ENCODE measurements at places on chromosomes 13 and 19.

DNA sequence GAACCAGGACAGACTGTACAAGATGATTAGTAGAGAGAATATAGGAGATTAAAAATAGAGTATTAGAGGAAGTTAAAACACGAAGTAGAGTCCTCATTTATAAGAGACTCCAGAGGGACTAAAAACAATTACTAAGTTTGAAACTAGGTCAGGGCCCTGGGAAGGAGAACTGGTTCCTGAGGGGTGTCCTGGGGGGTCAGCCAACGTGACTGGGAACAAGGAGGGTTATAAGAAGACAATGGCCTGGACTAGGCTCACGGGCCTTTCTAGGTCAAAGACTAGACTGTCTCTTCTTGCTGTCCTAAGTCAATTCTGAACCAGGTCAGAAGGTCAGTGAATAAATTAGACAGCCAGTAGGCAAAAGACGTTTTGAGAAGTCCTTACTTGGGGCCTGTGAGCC is 165.3 kb downstream of the IER2 start:
- DNase-seq, result no peak

DNA sequence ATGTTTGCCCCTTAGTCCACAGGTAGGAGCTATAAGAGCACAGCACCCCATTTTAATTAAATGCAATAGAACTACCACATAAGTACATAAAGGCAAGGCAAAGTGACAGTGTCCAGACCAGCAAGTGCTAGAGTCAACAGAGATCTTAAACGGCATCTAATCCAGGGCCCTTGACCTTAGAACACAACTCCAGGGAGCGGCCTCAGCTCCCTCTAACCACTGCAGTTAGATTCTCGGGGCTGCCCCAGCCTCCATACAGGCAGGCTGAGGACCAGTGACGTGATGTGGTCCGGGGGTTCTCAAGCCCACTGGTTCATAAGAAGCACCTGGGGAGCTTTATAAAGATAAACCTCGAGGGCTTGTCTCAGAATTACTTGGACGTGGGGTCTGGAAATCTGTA is 10.0 kb upstream of the ATP12A start:
- DNase-seq, result no peak

DNA sequence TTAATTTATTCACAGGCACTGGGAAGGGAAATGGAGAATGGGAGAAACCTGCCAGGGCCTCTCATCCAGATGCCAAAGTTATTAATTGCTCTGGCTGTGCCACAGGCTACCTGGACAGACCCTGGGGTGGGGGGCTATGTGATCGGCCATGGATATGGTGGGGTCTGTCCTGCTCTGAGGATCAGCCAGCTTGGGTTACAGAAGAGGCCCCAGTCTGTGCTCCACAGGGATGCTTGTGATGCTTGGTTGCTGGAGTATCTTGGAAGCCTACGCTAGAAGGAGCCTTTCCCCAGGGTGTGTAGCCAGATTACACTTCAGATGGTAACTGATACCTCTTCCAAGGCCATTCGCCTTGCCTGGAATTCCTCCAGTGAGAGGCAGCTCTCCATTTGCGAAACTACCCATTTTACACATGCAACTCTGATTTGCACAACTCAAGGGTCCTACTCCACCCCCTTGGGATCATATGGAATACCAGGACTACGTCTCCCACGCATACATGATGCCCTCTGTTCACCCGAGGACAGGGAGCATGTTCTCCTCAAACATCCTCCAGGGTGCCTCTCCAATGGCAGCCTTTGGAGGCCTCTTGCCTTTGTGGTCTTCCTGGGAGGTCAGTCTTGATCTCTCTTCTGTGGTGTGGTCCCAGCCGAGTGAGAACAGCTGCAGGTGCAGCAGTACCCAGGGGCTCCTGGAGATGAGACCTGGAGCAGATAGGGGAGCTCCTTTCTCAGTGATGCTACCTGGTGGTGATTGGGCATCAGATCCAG is 186.6 kb upstream of the TSHZ3 start:
- DNase-seq, result no peak

DNA sequence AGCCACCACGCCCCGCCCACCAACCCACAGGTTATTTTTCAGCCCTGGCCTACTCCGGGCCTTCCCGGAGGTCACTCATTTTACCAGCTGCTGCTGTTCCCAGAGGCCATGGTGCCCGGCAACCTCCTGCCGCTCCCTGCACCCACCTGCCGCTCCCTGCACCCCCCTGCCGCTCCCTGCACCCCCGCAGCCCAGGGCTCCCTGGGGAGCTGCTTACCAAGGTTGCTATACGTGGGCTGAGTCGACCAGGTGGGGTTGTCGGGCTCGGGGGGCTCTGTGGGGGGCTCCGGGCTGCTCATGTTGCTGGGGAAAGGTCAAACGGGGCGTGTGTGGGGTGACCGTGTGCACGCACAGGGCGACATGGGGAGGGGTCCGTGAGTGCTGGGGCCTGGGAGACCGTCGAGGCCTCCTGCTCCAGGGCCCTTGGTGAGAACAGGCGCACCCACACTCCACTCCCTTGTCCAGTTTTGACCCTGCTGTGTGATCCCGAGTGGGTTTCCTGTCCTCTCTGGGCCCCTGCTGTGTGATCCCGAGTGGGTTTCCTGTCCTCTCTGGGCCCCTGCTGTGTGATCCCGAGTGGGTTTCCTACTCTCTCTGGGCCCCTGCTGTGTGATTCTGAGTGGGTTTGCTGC is 1.2 kb downstream of the PEAK3 start:
- no peak for DNase-seq

- no peak for DNase-seq
Observed at GRCh38 chr13:32902874-32903273, 113.3 kb upstream of the KL start.

- no peak for DNase-seq
Observed at GRCh38 chr13:111139452-111139851, 24.3 kb downstream of the ARHGEF7 start.

GRCh38 chr13:112998521-112999280 is 29.7 kb downstream of the MCF2L start:
- no peak for DNase-seq

All from NCI-H1105 treated with DMSO at 0.1 percent for 48 hours (cell line).